ENCODE measurements at places on chromosomes 7 and 10.

DNA sequence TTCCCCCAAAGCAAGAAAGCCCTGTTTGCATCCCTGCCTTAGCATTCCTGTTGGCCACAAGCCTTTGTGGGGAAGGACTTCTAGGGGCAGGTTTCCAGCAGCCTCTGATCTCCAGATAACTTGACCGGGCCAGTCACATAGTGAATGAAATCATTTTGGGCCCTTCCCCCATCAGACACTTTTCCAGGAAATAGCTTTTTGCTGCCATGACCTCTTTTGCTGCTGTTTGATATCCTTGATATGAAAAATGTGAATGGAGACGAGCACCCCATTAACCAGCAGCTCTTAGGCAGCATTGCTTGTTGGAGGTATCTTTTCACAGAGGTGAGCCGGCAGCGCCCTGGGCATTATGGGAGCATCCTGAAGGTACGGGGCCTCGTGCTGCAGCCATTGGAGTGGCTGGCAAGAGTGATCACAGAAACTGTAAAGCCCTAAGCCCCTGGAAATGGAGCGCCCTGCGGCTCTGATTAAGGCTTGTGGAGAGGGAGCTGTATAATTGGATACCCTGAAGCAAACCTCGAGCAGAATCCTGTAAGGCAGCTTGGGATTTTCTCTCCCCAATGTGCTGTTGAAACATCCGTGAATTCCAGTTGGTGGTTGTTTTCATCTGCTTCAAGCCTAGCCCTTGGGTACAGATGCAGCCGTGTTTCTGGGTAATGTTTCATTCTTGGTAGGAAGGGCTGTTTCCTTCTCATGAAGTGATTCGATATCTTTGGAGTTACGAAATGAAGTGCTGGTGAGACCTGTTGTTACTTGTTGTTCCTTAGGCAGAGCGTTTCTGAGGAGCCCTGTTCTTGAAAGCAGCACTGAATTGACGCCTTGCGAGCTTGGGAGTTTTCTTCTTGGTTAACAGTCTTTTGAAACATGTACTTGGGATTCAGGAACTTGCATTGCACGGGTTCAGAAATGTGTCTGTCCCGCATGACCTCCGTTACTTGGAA, 179.0 kb downstream of the PTEN start:
- no peak for DNase-seq

DNA sequence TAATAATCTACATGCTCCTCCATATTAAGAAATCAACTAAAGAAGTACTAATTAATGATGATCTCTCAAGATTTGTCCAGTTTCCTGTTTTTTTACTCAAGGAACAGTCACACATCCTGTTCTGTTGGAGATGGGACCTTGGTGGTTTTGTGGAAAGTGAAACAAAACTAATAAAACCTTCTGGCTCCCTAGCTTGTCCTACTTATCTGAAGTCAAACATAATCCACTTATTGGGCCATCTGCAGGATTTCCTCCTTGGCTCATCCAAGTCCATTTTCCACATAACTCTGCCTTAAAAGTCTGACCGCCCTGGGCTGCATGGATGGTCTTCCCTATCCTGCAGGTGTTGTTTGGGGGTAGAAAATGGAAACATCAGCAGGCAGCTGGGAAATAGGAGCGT, 39.4 kb upstream of the TARP start:
- DNase-seq, result no peak

DNA sequence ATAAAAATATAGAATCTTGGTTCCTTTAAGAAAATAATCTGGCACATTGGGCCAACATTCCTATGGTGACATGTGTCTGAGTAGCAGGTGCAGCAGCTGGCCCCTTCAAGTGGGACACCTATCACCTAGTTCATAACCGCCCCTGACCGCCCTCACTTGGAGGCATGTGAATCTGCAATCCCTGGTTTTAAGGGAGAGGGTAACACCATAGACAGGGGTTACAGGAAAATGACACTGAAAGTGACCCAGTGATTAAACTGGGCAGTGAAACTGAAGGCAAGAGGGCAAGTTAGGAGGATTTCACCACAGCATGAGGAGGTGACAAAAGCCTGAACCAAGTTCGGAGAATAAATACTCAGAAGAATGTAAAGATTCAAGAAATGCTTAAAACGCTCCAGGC, 1.1 kb downstream of the RSU1 start:
- no peak for DNase-seq

DNA sequence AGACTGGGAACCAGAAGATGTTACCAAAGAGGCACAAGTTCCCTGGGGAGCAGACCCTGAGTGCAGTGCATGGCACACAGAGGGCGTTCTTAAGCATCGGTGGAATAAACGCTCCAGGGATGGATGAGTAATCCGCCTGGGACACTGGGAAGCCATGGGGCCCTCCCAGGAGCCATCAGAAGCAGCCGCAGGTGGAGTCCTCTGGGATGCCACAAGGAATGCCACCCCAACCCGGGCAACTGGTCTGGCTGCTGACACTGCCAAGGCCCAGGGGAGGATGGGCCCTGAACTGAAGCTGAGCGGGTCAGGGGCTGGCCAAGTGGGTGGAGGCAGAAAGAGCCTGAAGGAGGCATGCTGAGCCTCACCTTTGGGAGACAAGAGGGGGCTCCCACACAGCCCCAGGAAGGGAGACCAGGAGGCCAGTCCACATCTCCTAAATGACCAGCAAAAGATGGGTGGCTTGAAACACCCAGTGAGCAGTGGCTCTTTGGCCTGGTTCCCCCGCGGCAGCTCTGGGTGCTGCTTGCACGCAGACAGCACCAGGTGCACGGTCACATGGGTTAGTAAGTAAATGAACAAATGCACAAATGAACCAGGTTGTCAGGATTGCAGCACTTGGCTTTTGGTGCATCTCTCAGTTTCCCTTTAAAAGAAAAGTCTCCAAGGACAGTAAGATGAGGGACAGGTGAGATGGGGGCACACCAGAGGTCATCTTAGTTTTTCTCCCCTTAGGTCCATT, 141.3 kb upstream of the ZMIZ1 start:
- DNase-seq, result no peak

DNA sequence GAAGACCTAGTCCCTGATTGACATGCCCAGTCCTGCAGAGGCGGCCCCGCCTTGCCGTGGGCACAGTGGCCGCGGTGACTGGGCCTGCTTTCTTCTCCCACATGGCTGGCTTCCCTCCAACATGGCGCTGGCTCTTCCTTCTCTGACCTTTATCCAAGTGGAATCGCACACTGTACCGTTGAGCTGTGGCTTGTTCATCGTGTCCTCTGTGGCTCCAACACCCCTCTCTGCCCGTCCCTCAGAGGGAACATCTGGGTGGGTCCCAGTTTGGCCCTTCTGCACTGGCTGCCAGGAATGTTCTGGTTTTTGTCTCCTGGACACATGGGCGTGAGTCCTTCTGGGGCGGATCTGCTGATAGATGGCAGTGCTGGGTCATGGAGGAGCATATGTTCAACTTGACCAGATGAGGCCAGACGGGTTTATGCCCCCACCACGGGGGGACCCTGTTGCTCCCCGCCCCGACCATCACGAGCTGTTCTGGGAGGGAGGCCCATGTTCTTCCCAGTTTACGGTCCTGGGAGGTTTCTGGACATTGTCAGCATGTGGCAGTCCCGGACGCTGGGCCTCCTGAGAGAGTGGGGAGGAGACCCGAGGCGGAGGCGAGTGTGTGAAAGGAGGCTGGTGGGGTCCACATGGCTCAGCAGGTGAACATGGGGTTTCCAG, 63.5 kb downstream of the LHPP start:
- DNase-seq, result no peak
